ENCODE measurements at places on chromosomes 1 and 21.

DNA sequence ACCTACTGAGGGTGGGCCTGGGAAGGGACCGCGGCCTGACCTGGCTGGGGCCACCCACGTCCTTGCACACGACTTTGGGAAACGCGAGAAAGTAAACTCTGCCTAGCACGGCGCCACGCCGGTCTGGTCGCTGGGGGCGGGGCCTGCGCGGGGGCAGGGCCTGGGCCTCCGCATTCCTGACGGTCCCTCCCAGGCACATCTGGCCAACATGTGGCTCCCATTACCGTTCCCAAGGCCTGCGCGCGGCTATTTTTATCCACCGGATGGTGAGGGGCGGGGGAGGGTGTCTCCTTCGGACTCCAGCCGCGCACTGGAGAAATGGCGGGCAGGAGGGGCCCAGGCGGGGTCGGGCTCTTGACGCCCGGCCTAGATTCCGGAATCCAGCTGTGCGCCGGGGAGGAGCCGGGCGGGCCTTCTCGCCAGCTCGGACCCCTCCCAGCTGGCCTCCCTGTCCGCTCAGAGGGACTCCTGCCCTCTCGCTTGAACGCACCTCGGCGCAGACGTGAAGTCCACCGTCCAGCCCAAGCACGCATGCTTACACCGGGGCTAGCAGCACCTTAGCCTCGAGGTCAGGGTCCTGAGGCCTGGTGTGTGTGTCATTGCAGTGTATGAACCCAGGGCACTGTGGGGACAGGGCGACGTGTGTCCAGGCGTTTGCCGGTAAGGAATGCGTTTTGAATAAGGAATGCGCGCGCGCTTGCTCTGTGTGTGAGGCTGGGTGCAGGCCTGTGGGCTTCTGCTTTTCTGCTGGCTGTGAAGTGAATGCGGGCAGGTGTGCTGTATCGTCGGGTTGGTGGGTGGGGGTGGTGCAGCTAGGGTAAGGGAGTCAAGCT is 2.1 kb downstream of the EVA1B start:
- peak; percentile 40 for DNase-seq

DNA sequence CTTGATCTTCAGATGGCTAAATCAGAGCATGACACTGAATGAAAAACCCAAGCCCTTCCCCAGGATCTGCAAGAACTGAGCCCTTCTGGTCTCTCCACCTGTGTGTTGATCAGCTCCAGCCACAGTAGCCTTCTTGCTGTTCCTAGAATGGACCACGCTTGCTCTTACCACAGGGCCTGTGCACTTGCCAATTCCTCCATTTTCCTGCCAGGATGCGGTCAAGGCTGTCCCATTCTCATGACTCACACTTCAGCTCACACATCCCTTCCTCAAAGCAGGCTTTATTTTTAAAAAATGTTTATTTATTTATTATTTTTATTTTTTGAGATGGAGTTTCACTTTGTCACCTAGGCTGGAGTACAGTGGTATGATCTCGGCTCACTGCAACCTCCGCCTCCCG is 43.6 kb upstream of the GRHL3 start:
- no peak for DNase-seq

- no peak for DNase-seq
Measured at GRCh38 chr1:53328541-53329499, 950 bp upstream of the LRP8 start.

GRCh38 chr1:191839891-191840290 is 318.4 kb upstream of the RGS18 start:
- no peak for DNase-seq

DNA sequence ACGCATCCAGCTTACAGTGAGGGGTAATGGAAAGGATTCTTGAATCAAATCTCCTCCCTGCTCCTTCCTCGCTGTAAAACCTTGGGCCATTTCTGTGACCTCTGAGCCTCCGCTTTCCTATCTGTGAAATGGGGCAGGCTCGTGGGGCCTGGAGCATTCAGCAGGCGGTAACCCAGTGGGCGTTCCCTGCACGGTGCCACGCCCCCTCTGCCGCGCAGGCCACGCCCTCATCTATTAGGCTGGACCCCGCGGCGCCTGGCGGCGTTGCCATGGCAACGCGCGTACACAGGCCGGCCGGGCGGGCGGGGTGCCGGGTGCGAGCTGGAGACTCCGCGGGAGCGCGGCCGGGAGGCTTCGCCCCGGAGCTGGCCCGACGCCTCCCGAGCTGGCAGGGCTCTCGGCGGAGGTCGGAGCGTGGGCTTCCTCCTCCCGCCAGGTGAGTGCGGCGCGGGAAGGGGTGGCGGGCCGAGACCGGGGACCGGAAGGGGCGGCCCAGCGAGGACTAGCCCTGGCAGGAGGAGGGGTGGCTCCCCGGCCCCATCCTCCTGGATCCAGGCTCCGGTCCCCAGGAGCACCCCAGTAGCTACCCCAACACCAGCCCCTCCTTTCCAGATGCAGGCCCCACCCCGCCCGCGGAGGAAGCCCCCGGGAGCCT is at the start of gene FHAD1:
FHAD1 (plus strand) TSS at position 264 of the 655 bp plus-strand sequence. CDS start 4,562 bp downstream, outside the sequence.
- DNase-seq: peak; percentile 52

DNA sequence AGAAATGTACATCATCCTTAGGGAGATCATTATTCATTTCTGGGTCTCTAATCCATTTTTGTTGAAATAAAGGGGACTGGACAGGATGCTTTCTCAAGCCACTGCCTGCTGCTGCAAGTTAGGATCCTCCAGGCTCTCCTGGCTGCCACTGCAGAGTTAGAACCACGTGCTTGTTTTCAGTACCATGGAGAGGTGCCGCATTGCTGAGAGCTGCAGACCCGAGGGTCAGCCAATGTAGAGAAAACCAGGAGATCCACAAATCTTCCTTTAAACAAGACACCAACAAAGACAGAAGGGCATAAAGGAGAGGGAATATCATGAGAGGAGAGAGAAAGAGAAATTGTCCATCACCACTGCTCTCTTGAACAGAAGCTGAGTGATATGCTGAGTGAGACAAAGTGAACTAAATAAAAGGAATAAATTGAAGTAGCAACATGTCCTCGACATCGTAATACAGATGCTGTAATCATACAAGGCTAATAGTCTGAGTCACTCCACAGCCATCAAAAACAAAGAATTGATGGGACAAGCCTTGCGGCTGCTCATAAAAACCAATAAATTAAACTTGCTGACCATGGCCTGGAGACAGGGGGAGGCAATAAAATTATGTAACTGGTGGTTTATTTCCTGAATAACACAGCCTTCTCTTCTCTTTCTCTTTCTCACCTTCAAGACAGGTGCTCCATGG is 255.7 kb downstream of the OMA1 start:
- no peak for DNase-seq

DNA sequence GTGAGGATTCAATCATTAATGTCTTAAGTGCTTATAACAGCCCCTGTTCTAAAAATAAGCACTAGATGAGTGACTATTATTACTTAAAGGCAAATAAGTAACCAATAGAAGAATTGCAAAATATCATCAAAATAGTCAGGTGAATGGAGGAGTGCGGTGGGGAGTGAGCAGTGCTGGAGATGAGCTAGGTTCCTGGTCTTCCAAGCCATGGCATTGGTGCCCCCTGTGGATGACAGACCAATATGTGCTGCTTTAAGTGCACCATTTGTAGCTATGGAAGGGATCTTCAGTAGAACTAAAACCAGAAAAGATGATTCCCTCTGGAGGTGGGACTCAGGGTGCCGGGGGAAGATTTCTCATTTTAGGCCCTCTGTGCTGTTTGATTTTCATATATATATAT is 46.1 kb upstream of the SLC30A1 start:
- no peak for DNase-seq

DNA sequence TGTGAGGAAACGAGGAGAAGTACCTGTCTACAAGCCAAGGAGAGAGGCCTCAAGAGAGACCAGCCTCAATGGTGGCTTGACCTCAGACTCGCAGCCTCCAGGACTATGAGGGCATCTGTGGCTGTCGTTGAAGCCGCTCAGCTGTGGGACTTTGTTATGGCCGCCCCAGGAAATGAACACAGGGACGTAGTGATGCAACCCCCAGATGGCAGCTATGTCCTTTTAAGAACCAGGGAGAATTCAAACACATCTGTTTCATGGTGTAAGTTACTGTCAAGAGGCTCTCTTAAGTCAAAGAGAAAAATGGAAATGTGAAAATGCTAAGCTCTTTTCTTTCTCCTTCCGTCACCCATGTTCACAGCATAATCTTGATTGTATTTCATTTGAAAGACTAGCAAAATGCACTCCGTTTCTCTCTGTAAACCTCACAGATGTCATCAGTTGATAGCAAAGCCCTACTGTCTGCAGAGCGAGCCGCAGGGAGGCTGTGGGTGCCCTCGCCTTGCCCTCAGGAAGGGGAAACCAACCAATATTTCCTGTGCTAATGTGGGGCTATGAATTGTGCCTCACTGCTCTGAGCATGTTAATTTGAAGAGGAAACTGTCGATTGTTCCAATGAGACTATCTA is 21.3 kb downstream of the UBASH3A start:
- peak; percentile 58 for DNase-seq

DNA sequence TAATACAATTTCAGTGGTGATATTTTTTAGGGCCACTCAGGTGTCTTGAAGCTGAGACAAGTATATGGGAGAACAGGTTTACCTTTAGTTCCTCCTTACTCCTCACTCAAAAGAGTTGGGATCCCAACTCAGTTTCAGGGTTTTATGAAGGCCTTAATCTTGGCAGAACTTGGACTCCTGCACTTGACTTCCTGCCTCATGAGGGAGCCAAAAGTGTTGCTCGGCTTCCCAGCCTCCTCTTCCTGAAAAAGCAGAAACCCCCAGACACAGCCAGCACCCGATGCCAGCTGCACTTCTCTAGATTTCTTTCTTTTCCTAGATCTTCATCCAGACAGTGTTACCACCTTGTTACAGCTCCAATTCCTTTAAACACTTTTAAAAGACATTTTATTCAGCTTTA is 70.8 kb upstream of the TMPRSS2 start:
- DNase-seq: no peak

- DNase-seq: no peak
Measured at GRCh38 chr1:248229360-248229908, 1.8 kb upstream of the OR2M4 start.

- DNase-seq: no peak
Measured at GRCh38 chr21:35189077-35189863, 140.2 kb upstream of the RUNX1 start.

DNA sequence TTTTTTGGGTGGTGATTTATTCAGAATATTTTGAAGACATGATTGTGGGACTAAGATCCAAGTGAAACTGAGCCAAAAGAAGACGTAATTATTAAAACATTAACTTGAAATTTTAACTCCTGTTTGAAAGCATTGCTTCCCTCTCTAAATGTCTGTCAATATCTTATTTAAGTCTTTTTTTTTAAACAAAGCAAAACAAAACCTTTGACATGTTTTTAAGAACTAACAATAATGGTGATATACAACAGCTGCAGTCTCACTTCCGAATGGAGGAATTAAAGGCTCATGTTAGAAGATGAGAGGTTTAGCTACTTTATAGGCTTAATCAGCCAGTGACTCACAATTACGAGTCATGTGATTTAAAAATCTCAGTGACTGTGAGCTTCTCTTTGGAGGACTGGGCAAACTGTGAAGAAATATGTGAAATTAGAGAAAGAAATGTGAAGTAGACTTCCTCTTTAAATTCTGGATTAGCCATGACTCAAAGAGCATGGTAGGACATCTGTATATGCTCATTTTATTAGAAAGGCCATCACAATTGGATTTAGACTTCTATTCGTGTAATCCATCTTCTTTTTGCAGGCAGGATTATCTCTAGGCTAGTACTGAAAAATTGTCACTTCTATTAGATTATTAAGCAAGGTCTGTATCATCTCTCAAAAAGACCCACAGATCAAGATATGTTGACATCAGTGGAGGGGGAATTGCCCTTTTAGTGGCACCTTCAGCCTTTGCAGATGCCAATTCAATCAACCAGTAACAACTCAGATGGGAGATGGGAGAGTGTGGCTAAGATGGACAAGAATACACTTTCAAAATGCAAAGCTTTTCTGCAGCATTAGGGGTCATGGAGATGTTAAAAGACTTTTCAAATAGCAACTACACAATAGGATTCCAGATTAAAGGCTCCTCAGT is 28.7 kb downstream of the KCNA3 start:
- DNase-seq: no peak

DNA sequence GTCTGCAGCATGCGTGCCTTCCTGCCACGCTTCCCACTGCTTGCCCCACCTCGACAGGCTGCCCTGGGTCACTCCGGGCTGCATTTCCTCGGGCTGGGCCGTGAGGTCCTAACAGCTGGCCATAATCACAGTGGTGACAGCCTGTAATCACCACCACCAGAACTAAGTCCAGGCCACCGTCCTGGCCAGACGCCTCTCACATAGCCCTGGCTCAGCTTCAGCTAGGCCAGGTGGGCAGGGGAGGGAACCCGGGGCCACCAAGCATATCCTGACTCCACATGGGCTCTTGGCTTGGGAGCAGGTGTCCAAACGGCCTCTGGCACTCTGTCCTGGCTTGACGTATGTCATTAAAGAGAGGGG is 229.5 kb downstream of the TRABD2B start:
- DNase-seq: no peak

DNA sequence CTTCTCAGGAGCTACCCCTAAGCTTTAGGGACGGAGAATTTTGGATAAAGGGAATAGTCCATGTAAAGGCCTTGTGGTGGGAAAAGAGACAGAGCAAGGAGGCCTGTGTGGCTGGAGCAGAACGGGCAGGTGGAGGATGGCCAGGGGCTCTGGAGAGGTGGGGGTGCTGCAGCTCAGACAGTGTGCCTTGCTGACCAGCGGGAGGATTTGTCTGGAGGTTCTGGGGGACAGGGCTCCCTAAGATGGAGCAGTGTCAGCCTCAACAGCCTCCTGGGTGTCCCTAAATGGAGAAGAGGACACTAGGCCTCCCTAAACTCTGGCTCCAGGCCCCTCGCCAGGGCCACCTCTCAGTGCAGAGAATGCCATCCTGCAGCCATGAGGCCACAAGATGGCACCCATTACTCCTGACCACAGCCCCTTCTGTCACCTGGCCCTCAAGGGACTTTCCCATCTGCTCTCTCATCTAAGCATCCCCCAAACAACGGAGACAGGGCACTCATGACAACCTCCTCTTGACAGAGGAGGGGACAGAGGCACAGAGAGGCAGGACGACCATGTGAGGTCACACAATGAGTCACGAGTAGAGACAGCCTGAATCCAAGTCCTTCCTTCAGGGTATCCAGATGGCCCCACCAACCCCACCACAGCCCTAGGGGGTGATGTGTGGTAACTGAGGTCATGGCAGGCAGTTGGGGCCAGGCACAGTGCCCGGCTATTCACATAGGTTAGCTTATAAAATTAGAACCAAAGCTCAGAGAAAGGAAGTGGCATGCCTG is 94.7 kb downstream of the DMRTB1 start:
- no peak for DNase-seq

DNA sequence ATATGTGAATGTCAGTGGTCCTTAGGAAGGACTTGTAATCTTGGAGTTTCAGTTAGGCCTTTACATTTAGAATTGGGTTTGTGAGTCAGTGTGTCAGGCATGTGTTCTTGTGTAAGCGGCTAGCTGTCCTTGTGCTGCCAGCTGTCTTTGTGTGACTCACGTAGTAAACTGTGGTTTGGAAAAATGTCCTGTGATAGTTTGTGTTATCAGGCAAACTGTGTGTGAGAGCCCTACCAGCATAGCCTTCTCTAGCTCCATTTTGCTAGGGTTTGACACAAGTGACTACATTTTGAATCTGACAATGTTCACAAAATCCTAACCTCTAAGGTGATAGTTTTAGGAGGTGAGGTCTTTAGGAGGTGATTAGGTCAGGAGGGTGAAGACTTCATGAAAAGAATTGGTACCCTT is 6.9 kb upstream of the SLC35D1 start:
- no peak for DNase-seq

- no peak for DNase-seq
Measured at GRCh38 chr1:10242135-10242534, 31.8 kb downstream of the KIF1B start.

GRCh38 chr1:212413902-212414327 is 771 bp downstream of the PACC1 start:
- DNase-seq: no peak
